ENCODE measurements at places on chromosomes 1 and 21.

- no peak for DNase-seq
These were observed 3.4 kb downstream of the KIF21B start for GRCh38 chr1:201020040-201020591.

- no peak for DNase-seq
These were observed 28.2 kb upstream of the FAM131C start for GRCh38 chr1:16101623-16102022.

- no peak for DNase-seq
These were observed 10.5 kb upstream of the LELP1 start for GRCh38 chr1:153192697-153193096.

DNA sequence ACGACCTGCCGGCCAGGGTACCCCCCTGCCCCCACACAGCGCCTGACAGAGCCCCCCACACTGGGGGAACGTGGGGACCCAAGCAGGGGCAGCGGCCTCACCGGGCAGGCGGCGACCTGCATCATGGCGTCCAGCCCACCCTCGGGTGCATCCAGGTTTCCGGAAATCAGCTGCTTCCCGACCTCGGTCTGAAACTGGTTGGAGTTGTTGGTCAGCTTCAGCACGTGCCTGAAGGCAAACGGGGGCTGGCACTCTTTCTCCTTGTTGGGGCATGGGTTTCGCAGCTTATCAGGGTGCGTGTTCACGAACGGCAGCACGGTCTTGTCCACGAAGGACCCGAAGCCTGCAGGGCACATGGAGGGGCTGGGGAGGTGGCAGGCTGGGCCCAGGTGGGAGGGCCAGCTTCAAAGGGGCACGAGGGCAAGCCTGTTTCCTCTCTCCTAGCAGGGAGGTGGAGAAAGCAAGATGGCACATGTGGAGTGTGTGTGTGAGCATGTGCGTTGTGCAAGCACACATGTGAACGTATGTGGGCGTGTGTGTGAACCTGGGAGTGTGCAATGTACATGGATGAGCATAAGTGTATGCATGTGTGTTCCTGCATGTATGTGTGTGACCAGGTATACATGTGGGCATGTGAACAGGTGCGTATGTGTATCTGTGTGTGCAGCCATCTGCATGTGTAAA lies 19.2 kb downstream of the ITGB2 start:
- DNase-seq = no peak

- DNase-seq = no peak
These were observed 20.9 kb downstream of the SLC26A9 start for GRCh38 chr1:205922314-205922713.

DNA sequence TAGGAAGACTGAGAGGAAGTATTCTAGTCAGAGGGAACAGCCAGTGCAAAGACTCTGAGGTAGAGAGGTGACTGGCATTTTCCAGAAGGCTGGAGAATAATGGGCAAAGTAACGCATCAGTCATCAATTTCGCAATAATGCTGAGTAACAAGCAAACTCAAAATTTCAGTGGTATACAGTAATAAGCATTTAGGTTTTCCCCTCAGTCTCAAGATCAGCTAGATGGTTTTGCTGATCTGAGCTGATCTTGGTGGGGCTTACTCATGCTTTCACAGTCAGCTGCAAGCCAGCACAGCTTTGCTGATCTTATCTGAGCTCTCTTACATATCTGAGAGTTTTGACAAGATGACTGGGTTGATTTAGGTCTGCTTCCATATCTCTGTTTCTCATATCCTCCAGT lies 108.7 kb downstream of the TSEN15 start:
- no peak for DNase-seq
